ENCODE measurements at places on chromosomes 6 and 20.

DNA sequence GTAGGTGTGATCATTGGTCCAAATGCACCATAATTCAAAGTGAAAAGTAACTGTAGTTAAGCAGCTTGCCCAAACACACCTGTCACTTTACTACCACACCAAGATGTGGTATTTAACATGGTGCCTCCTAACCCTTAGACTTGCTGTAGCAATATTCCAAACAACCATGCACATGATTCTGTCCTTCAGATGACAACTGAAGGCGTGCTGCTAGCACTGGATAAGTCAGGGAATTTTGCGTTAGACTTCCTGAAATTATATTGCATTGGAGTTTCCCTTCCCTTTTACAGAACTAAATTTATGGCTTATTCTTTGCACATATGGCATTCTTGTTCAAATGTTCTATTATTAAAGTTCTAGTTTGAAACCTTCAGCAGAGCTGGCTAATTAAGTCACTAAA lies 106.2 kb downstream of the ARHGAP18 start:
- DNase-seq, result no peak

DNA sequence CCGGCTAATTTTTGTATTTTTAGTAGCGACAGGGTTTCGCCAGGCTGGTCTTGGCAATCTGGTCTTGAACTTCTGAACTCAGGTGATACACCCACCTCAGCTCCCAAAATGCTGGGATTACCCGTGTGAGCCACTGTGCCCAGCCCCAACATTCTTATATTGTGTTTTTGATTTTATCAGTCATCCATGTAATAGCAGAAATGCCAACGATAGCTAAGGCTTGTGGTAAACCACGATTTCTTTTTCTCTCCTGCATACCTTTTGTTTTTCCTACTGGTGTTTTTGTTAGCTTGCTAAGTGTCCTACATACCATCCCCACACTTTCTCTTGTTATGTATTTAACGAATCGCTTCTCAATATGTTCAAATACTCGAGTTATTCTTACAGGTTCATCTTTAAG lies 12.1 kb downstream of the PHACTR2 start:
- no peak for DNase-seq

DNA sequence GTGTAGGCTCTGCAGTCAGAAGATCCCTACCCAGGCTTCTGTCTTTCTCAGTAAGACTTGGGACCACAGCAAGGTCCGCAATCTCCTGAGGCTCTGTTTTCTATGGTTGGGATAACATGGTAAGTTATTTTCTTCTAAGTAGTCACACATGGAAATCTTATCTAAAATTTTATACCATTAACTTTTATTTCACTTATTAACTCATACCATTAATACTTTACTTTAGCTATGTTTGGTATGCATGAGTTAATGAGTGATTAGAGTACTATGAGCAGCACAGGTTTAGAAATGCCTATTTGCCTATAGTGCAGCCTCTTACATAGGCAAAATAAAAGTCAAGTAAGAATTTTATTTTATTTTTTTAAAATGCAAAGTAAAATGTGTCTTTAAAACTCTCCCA lies 27.2 kb downstream of the GINM1 start:
- no peak for DNase-seq

DNA sequence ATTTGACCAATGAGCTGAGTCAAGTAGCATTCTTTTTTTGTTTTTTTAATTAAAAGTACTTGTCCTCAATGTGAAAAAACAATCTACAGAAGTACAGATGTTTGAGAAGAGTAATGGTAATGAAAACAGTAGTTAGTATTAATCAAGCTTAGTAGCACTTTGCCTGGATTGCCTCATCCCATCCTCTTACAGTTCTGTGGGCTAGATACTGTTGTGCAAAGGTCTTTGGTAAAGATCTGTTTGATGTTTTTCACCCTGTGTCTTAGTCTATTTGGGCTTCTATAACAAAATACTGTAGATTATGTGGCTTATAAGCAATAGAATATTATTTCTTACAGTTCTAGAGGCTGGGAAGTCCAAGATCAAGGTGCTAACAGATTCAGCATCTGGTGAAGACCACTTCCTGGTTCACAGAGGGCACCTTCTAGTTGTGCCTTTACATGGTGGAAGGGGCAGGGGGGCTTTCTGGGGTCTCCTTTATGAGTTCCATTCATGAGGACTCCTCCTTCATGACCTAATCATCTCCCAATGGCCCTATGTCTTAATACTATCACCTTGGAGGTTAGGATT lies 84.3 kb downstream of the SHLD1 start:
- no peak for DNase-seq

- DNase-seq, result no peak
Measured at GRCh38 chr6:14269436-14269835, 151.9 kb downstream of the CD83 start.

DNA sequence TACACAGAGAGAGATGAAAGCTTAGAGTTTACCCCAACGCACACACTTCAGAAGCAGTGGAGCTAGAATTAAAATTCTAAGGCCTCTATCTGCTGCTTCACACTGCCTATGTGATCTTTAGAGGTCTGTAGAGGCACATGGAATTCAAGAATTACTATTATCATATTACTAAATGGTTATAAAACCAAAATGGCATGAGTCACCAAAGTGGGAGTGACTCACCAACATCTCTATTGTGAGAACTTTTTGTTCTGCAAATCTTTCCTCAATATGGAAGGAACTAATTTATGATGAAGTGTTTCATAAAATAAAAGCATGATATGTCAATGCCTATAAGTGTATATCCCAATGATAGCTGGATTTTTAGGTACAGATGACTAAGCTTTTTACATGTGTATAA lies 28.5 kb upstream of the TMEM244 start:
- no peak for DNase-seq

DNA sequence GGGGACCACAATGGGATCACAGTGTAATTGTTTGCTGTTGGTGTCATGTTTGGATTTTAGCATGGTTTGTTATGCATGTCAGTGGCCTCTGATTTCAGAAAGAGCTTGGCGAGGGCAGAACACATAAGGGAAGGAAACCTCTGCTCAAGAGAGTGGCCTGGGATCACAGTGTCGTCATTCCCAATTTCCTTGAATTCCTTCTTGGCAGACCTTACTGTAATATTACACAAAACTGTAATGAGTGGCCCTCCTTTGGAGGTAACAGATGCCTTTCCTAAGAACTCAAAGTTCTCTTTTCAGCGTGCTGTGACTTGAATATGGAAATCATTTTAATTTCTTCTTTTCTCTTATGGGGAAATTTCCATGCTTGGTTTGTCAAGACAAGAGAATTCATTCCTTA lies 46.9 kb downstream of the JAG1 start:
- no peak for DNase-seq

DNA sequence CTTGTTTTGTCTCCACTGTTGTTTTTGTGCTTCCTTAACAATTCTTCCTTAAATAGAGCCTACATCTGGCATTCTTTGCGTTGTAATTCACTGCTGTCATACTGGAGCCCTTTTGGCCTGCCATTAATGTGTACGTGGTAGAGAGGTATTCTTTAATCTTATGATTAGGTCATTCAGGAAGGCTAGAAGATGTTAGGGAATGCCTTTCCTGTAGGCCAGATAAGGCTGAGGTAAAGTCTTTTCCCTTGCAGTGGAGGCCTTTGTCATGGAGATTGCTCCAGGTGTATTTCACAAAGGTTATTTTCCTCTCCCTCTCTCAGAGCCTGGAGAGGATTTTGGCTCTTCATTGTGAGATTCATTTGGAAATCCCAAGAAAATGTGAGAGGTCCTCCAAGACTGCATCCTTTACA lies 146.9 kb downstream of the FUT9 start:
- DNase-seq, result no peak

All from activated T-cell treated with anti-CD3 and anti-CD28 coated beads for 1 hour (primary cell).